A549 treated with dexamethasone at 1 μM for 4 hours (cell line): ENCODE measurements at places on chromosomes 1 and 21. TPM values are rescaled to one million over a fixed set of nuclear protein-coding genes. Genes with fewer than 3 reads are reported as not detected.

CACNA1S gene
- 0.01 TPM in 1 of 5 replicates, not detected in the others for total RNA-seq

AMY1A gene
- total RNA-seq = not detected in 5 replicates

PALMD gene
- 0.16 to 0.27 TPM (median 0.19 TPM) in 5 replicates for total RNA-seq

VSIG8 gene
- total RNA-seq = 0.06 to 0.11 TPM in 2 of 5 replicates, not detected in the others

AMY1C gene
- total RNA-seq = not detected in 5 replicates
